ENCODE measurements at places on chromosomes 2 and 18. TPM values are rescaled to one million over a fixed set of nuclear protein-coding genes. Genes with fewer than 3 reads are reported as not detected.

GRCh38 chr2:154554046-154554445 is 144.4 kb upstream of the KCNJ3 start:
- DNase-seq: no peak

DNA sequence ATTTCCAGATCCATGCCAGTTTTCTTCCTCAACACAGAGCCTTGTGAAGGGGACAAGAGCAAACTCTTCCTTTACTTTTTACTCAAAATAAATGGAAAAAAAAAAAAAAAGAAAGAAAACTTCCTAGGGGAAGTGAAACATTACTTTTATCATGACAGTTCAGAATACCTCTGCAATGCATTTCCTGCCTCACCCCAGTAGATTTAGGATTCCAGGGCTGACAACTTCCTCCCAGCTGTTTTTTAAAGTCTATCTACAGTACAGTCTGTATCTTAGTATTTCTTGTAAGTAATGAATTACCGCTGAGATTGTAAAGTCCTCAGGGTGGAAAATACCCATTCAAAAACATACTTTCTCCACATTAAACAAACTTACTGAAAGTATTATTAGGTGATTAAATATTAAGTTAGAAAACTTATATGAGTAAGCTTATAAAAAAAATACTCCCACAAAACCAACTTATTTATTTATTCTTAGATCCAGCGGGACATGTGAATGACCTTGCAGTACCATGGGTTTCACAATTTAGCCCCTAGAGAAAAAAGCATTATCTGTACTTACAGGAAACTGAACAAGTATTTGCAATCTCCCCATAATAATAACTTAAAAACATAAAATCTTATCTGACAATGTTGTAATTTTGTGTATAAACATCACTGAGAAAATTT is 117.7 kb downstream of the RBMS1 start:
- DNase-seq: no peak

- no peak for DNase-seq
These were observed 49.3 kb downstream of the ZNF516 start for GRCh38 chr18:76445741-76446232.

DNA sequence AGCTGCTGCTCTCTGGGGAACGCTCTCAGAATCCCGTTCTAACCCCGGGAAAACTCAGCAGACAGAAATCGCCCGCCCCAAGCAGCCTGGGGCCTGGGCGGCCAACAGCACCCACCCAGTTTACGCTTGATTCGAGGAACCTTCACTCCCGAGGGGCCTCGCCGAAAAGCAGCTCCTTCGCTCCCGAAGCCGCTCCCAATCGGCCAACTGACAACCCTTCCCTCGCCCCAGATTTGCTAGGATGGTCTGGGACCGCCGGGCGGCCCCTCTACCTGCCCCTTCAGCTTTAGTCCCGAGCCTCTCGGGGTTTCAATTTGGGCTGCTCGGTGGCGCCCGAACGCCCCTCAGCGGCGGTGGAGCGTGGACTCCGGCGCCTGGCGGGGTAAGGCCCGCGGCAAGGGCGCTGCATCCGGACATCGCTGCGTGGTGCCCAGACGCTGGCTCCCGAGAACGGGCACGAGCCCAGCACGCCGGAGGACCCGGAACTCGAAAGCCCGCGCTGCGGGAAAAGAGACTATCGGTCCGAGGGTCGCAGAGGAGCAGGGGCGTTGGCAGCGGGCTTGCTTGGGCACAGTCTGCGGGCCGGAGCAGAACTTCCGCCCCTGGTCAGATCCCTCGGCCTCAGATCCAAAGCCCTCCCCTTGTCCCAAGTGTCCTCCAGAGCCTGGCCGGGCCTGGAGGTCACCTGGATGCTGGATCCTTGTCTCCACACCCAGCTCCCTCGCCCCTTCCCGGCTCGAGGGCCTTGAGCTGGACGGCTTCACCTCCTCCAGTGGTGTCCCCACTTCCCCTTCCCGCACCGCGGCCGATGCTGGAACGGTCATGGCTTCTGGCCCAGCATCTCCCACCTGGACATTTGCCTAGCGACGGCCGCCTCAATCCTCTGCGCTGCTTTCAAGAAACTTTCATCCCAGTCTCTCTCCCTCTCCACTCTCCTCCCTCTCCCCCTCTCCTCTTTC is 3.0 kb upstream of the OTX1 start:
- DNase-seq: peak; percentile 27

DNA sequence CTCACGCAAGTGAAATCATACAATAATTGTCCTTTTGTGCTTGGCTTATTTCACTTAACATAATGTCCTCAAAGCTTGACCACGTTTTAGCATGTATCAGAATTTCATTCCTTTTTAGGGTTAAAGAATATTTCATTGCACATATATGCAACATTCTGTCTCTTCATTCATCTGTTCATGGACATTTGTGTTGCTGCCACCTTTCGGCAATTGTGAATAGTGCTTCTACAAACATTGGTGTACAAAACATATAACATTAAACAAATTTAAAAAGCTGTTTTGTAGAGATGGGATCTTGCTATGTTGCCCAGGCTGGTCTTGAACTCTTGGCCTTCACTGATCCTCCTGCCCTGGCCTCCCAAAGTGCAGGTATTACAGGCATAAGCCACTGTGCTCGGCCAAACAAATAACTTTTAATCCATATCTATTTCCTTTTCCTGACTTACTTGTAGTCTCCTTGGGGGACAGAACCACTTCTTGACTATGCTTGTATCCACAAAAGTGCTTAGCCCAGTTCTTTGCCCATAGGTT is 209.3 kb downstream of the SLC4A3 start:
- DNase-seq: no peak

GRCh38 chr2:241680044-241680443 is 6.6 kb downstream of the DTYMK start:
- DNase-seq: no peak

Gene SMC6
- 26.7 TPM for polyA plus RNA-seq

DNA sequence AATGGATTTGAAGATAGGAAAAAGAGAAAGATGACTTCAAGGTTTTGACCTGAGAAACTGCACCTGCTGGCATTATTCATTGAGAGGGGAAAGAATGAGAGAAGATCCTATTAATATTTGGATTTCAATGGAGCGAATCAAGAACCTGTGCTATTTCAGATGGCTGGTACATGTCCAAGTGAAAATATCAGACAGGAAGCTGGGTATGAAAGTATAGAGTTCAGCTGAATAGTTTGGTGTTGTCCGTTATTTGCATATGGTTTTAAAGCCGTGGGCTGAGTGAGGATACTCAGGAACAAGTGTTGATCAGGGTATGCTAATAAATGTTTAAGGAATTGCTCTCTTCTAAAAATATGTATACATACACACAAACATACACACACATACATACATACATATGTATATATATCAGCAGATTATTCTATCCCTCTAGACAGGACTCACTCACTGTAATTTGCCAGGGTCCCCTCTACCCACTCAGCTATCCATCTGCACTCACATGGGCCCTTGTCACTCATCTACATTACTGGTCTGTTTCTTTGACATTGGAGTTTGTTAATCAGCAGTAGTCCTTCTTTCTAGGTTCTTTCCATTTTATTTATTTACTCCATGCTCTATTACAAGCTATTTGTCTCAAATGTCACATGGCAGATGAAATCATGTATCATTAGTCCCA is 33.9 kb upstream of the IKZF2 start:
- DNase-seq: no peak

Gene TRABD2A
- 18.0 TPM for polyA plus RNA-seq

Gene FSHR
- polyA plus RNA-seq: not detected

GRCh38 chr2:162244541-162245031 is 1.3 kb upstream of the FAP start:
- DNase-seq: peak; percentile 70
